ENCODE measurements at places on chromosomes 2 and 18.
A peak's percentile ranks its signal among the peaks of the same experiment; 100 is the strongest.

GRCh38 chr2:207996848-207997247 is 28.5 kb downstream of the PLEKHM3 start:
- DNase-seq = no peak

DNA sequence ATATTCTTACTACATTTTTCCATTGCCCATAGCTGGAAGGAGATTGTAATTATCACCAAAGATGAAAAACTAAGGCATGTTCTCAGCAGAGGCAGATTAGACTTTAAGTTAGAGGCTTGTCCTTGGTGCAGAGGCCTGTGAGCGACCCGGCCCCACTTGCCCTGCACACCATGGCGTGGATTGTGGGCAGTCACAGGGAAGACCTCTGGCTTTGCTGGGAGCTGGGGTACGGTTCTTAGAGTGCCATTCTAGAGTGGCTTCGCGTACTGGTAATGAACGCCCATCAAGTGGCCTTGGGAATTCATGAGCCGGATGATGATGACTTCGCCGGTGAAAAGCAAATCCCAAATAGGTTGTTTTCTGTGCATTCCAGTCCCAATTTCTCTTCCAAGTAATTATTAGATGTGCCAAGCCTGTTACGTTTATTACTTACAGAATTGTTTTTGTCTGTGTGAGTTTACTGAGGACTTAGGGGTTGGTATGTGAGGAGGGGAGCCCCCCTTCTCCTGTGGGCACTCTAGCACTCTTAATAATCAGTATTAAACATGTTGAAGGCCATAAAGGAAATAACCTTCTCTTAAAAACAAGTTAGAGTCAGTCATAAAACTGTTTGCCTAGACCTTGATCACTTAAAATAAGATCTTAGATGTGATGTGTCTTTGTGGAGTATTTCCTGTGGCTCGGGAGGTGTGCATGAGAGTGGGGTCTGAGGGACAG is 90.6 kb downstream of the LDLRAD4 start:
- no peak for DNase-seq

- DNase-seq = peak; percentile 44
Measured at GRCh38 chr2:20049637-20050036, 1.8 kb downstream of the LAPTM4A start.

DNA sequence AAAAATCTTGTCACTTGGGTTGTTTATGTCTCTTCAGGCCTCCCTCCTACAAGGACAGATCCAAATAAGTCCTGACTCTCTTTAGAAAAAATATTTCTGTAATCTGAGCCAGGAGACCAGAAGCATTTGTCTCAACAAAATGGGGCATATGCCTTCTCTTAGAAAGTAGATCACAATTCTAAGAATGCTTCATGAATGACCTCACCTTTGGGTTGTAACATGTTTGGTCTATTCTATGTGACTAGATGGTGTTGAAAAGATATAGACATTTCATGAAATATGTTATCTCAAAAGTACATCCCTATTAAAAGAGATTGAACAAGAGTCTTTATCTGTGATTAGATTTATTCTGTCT is 159.0 kb upstream of the SETBP1 start:
- DNase-seq = no peak
